ENCODE measurements at places on chromosomes 1 and 21.

DNA sequence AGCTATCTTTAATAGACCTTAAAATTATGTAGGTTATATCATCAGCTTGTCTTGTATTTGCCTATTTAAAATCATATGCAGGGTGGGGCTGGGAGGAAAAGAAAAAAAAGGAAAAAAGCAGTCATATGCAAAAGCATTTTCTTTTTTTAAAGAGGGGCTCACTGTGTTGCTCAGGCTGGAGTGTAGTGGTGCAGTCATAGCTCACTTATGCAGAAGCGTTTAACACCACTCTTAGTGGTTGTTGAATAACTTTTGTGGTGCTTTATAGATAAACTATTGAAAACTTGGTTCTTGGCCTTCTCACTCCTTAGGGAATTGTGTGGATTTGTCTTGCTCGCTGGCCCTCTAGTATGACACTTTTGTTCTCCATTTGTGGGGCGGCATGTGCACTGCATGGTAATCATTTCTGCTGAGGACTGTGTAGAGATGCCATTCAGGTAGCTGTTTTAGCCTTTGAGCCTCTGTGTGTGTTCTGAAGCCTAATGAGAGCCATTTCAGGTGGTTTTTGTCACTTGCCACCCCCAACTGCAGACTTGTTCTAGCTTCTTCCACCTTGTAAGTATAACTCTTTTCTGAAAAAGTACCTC, 77.8 kb downstream of the KIF1B start:
- no peak for DNase-seq

- no peak for DNase-seq
Measured at GRCh38 chr1:177355575-177355974, 184.8 kb downstream of the BRINP2 start.

GRCh38 chr1:5475572-5475971, 516.7 kb downstream of the NPHP4 start:
- DNase-seq = no peak

- DNase-seq = no peak
Measured at GRCh38 chr1:207831517-207832327, 79.2 kb downstream of the CD34 start.

DNA sequence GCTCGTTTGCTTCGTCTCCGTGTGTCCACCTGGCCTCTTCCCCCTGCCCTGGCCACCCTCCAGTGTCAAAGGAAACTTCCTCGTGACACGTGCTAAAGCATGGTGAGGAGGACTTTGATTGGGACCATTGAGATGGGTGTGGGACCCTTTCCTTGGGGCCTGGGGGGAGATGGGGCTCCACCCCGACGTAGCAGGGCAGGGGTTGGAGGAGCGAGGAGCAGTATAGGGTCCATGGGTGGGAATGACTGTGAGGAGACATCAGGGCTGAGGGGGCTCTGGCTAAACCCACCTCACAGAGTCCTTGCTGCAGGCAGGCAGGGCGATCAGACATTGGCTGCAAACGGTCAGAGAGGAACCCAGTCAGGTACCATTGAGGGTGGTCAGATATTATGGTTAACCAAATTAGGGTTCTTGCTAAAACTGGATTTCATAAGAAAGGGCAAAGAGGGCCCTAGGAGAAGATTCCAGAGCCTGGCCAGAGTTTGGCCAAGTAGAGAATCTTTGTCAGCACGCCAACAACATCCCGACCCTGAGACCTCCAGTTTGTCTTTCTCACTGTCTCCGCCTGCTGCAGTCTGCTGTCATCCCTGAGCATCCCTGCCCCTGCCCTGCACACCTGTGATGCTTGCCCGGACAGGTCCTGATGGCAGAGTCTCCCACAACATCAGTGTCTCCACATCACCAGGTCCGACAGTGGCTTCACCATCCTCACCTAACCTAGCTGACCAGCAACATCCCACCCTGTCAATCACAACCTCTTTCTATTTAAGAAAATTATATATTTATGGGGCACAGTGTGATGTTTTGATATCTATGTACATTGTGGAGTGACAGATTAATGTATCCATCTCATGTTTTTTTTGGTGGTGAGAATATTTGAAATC, 8.0 kb downstream of the RNF187 start:
- DNase-seq = no peak

DNA sequence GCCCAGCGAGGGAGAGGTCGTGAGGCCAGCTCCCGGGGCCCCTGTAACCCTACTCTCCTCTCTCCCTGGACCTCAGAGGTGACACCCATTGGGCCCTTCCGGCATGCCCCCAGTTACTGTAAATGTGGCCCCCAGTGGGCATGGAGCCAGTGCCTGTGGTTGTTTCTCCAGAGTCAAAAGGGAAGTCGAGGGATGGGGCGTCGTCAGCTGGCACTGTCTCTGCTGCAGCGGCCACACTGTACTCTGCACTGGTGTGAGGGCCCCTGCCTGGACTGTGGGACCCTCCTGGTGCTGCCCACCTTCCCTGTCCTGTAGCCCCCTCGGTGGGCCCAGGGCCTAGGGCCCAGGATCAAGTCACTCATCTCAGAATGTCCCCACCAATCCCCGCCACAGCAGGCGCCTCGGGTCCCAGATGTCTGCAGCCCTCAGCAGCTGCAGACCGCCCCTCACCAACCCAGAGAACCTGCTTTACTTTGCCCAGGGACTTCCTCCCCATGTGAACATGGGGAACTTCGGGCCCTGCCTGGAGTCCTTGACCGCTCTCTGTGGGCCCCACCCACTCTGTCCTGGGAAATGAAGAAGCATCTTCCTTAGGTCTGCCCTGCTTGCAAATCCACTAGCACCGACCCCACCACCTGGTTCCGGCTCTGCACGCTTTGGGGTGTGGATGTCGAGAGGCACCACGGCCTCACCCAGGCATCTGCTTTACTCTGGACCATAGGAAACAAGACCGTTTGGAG, 23.7 kb upstream of the TNFRSF1B start:
- DNase-seq = no peak

GRCh38 chr21:15004721-15005370, 60.0 kb downstream of the NRIP1 start:
- no peak for DNase-seq

DNA sequence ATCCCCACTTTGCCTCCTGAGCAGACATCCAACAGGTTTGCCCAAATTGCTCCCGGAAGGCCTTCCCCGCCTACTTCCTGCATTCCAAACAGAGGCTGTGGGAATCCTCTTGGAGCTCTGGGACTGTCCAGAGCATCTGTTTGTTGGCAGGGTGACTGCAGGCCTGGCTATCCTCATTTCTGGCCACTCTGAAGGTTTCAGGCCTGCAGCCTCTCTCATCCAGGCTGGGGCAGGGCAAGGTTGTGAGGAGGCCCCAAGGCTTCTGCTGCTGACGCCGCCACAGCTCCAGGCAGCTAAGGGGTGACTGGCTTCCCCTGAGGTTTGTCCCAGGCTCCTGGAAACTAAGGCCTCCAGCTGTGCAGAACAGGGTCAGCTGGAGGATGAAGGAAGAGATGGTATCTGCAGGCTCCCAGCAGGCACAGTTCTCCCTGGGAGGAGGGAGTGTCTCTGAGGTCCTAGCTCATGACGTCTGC, 11.3 kb downstream of the CDK18 start:
- DNase-seq = no peak

DNA sequence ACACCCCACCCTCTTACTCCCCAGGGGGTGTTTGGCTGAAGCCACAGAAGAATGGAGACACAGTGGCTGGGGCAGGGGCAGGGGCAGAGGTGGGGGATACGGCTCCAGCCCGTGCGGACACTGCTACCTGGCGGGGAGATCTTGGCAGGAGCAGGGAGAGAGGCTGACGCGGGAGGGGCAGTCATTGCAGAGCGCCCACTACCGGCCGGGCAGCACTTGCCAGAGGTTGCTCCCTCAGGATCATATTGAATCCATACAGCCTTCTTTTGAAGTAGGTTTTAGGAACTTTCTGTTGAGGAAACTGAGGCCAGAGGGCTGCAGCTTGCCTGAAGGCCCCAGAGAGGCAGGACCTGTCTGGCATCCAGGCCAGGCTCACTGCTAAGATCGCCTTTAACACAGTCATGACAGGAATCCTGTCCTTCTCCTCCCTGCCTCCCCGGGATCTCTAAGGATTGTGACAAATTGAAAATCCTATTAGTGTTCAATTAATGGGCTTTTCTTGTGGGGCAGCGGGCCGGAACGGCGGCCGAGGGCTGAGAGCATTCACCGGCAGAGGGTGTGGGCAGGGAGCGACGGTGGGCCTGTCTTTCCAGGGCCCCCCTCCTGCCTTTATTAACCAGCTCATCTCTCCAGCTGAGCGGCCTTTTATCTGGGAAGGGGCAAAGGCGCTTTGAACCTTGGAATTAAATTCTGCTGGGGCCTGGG, 65.5 kb upstream of the WNT4 start:
- no peak for DNase-seq

DNA sequence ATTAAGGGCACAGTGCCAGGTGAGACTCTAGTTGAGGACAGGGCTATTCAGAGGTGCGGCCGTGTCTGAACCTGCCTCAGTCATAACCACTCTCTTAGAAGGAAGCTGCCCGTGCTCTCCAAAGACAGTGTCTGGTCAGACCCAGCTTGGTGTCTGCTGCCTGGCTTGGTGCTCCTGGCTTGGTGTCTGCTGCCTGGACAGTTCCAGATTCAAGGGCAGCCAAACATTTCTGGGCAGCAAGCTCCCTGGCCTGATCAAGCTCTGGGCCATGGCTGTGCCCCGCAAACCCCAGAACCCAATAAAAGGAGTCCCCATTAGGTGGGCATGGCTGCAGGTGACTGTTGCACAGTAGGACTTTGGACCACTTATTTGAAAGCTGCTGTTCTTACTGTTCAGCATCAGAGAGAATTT, 27.7 kb downstream of the NEK2 start:
- DNase-seq = no peak

GRCh38 chr1:92446546-92446945, 40.2 kb downstream of the GFI1 start:
- DNase-seq = no peak

GRCh38 chr1:117147341-117147831, 25.8 kb upstream of the TRIM45 start:
- DNase-seq = no peak

DNA sequence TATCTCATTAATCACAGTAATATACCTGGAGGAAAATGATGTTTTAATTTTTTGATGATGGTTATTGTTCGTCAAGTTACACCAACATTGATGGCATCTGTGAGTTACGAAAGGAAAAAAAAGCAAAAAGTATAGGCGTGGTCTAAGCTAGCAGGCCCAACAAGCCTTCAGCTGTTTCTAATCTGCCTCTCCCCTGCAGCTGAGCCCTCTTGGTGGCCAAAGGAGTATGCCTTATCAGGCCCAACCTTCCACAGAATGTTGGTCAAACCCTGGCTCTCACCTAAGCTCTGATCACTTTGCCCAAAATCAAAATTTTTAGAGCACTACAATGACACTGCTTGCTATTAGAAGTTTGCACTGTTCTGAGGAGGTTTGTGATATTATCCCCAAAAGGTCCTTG, 4.9 kb downstream of the C1orf105 start:
- no peak for DNase-seq

- DNase-seq = no peak
Measured at GRCh38 chr1:51304360-51304759, 26.0 kb downstream of the TTC39A start.

- no peak for DNase-seq
Measured at GRCh38 chr1:110515041-110515440, 3.9 kb downstream of the KCNA10 start.

- DNase-seq = no peak
Measured at GRCh38 chr1:53408013-53408754, 51.0 kb upstream of the DMRTB1 start.

DNA sequence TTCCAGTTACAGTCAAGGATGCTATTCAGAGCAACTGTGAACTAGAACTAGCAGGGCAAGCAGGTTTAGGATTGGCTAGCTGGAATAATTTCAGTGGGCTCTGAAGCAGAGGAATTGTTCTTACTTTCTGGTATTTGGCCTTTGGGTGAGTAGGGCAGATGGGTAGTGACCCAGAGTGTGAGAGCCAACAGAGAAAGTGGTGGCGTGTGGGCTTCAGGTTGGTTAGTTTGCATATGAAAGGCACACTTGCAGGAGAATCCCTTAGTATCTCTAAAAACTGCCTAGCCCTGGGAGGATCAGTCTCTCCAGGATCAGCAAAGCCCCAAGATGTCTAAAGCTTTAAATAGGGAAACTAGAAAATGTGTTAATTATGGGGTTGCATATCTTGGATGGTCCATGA, 67.6 kb upstream of the LRRC8B start:
- DNase-seq = no peak

- DNase-seq = no peak
Measured at GRCh38 chr1:31483012-31483946, 70.3 kb downstream of the SERINC2 start.

GRCh38 chr1:183023601-183024316, 539 bp downstream of the LAMC1 start:
- DNase-seq = no peak

- DNase-seq = no peak
Measured at GRCh38 chr21:36109868-36110267, 25.0 kb upstream of the CBR3 start.

DNA sequence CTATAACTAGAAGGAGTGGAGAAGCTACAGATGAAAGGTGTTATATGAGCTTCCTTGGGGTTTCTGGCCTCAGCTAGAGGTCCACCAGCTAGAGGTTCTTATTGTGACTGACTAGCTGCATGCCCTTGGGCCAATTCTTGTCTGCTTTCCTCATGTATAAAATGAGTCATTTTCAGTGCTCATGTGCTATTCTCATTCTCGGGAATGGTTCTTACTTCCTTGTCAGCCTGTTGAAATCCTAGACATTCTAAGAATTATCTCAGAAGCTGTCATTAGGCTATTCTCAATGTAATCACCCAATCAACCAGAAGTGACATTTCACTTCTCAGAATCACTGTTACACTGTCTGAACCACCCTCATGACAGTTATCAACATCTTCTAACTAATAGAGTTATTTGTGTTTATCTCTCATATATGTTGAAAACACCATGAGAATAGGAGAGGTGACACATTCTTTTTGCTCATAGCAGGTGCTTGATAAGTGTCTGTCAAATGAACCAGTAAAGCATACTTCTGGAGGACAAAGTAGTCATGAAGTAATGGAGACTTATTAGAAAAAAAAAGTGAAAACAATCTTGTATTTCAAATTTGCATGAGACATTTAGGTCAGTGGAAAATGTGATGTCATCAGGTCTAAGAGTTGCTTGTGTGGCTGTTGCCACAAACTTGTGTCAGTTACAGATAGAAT, 122.8 kb upstream of the IVNS1ABP start:
- no peak for DNase-seq

DNA sequence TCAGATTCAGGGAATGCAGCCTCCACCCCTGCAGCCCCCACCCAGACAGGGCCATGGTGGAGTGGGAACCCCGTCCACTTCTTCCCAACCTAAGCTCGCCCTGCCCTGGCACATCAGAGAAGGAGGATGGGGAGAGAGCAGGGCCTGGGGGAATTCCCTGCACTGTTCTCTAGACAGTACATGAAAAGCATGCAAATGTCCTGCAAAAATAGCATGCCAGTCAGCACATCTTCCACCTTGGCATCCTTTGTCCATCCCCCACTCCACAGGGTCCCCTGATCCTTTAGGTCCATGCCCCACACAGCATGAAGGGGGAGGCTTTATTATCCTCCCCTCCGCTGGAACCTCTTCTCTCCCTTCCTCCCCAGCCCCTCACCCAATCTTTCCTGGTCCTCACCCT, 35.0 kb upstream of the RD3 start:
- no peak for DNase-seq

All from stimulated activated CD8-positive, alpha-beta memory T cell treated with anti-CD3 and anti-CD28 coated beads, Interleukin-7, amount 100 ng/mL, for 24 hours (primary cell).